NCI-H2081 (cell line): ENCODE measurements at places on chromosomes 5 and 9.

GRCh38 chr9:20610591-20610990 lies 11.7 kb downstream of the MLLT3 start:
- no peak for DNase-seq

- no peak for DNase-seq
Observed at GRCh38 chr5:17315710-17316221, 98.3 kb downstream of the BASP1 start.

DNA sequence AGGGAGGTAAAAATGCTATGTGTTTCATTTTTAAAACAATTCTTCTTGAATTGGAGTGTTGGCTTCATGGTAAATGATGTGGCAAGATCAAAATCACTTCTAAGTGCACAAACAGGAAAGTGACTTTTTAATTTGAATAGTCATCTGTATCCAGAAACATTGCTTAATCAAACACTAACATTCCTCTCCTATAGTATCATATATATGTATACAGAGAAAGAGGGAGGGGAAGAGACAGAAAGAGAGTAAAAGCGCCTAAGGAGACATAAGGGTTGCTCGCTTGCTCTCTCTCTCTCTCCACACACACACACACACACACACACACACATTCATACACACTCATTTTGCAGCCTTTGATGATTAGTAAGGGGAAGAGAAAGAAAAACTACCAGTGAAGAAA lies 95.4 kb upstream of the PRDM9 start:
- no peak for DNase-seq

DNA sequence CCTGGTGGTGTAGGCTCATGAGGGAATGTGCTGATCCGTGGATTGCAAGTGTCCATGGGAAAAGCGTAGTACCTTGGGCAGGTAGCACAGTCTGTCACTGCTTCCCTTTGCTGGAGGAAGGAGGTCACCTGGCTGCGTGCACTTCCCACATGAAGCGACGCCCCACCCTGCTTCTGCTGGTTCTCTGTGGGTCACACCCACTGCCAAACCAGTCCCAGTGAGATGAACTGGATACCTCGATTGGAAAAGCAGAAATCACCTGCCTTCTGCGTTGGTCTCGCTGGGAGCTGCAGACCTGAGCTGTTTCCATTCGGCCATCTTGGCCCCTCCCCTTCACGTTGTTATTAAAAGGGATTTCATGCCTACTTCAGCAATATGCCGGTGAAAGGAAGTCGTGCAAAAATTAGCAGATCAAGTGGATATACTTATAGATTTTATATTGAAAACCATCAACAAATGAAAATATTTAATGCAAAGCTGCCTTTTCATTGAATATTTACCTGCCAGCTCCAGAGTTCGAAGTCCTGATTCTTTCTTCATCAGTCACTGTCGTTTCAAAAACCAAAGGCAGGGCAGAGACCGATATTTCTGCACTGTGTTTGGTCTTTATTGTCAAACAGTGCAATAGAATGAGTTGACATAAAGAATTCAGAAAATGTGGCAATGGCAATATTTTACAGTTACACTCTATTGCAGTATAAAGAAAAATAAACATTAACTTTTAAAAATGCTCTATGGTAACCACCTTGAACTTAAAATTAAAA lies 123.2 kb downstream of the JAKMIP2 start:
- no peak for DNase-seq

GRCh38 chr9:95425910-95426551 lies 90.7 kb downstream of the PTCH1 start:
- no peak for DNase-seq
